Esophagus squamous epithelium (tissue), 5 donors: ENCODE measurements at places on chromosomes 7 and 10.

DNA sequence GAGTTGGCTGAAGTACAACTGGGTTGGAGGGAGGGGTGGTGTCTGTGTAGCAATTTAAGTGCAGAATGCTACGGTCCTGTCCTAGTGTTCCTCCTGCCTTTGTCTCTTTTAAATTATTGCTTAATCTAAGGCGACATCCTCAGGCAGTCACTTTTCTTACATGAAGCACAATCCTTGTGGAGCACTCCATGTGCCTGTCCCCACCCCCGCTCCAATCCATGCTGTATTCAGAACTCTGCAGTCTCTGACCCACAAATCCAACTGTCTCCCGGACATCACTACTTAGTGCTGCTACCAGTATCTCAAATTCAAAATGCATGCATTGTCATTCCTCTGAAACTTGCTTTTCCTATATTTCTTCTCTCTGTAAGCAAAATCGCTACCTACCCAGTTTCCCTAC lies 91.4 kb upstream of the FAM133B start:
- no peak for DNase-seq

DNA sequence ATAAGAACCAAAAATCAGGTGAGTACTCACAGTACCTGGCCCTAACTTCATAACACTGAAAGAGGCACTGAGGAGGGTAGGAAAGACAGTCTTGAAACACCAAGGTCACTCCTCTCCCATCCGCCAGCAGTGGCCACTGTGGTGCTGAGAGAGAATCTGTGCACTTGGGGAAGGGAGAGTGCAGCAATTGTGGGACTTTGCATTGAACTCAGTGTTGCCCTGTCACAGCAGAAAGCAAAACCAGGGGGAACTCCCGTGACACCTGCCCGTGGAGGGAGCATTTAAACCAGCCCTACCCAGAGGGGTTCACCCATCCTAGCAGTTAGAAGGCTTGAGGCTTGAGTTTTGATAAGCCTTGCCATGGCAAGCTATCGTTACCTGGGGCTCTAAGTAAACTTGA lies 35.2 kb upstream of the MAP3K8 start:
- DNase-seq: no peak

- no peak for DNase-seq
Observed at GRCh38 chr7:12692479-12693259, 5.2 kb downstream of the ARL4A start.

GRCh38 chr7:28891192-28891875 lies 66.8 kb downstream of the TRIL start:
- no peak for DNase-seq
